Omental fat pad (tissue), 4 donors: ENCODE measurements at places on chromosomes 1 and 21. TPM values are rescaled to one million over a fixed set of nuclear protein-coding genes. Genes with fewer than 3 reads are reported as not detected.

DNA sequence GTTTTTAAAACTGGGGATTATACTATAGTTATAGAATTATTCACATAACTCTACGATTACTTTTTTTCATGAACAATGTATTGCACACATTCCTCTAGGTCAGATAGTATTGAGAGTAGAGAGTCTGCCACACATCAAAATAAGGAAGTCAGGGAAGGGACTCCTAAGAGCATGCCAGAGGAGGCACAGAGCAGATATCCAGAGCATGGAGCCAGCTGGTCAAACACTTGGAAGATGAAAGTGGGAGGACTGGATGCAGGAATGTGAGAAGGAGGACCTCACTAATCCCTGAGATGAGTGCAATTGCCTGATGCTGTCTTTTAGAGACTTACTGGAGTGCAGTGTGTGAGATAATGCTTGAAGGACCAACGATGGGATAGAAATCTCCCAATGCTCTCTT is 9.6 kb upstream of the RFX5 start:
- DNase-seq = no peak

CD2 gene
- total RNA-seq = 2.0 TPM

SH3GLB1 gene
- 99.9 TPM for total RNA-seq

DNA sequence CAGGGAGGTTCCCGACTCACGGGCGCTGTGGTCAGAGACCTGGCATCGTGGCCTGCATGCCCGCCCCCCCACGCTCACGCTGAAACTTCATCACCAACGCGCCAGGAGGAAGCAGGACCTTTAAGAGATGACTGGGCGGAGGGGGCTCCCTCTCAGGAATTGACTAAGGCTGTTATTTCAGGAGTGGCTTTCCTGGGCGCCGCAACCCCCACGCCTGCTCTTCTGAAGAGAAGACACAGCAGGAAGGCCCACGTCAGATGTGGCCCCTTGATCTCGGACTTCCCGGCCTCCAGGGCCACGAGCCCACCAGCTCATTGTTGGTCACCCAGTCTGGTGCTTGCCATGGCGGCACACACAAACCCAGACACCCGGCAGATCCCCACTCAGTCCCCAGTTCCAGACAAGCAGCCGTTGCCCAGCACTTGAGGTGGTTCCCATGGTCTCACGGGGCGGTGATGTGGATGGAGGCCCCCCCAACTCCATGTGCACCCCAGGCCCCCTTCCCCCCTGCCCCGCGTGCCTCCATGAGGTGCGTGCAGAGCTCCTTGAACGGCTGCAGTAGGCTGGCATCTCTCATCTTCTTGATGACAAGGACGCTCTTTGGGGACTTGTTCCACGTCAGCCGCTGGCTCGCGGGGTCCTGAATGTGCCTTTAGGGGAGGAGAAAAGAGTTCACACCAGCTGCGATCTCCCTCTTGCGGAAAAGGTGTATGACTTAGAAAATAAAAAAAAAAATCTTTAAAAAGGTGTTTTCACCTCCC is 21.4 kb downstream of the NADK start:
- DNase-seq = no peak

DNA sequence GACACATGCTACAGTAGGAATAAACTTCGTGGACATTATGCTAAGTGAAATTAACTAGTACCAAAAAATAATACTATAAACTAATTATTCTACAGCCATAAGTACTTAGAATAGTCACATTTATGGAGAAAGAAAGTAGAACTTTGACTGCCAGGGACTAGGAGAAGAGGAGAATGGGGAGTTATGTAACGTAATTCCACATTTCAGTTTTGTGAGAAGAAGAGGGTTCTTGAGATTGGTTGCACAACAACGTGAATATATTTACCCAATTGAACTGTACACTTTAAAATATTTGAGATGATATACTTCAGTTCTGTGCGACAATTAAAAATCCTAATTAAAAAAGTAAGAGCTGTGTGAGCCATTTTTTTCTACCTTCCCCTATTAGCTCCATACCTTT is 1412.9 kb downstream of the PLA2G4A start:
- DNase-seq = no peak

- DNase-seq = no peak
Measured at GRCh38 chr1:84073266-84073665, 70.8 kb upstream of the PRKACB start.

USH2A gene
- total RNA-seq = not detected

- DNase-seq = no peak
Measured at GRCh38 chr1:219430419-219430818, 182.5 kb downstream of the ZC3H11B start.

GRCh38 chr1:84800090-84801073 is 92.6 kb downstream of the LPAR3 start:
- no peak for DNase-seq

GRCh38 chr1:172902861-172903381 is 147.8 kb downstream of the TNFSF18 start:
- DNase-seq = no peak

GRCh38 chr1:227489572-227489971 is 73.8 kb upstream of the ZNF678 start:
- no peak for DNase-seq

DNA sequence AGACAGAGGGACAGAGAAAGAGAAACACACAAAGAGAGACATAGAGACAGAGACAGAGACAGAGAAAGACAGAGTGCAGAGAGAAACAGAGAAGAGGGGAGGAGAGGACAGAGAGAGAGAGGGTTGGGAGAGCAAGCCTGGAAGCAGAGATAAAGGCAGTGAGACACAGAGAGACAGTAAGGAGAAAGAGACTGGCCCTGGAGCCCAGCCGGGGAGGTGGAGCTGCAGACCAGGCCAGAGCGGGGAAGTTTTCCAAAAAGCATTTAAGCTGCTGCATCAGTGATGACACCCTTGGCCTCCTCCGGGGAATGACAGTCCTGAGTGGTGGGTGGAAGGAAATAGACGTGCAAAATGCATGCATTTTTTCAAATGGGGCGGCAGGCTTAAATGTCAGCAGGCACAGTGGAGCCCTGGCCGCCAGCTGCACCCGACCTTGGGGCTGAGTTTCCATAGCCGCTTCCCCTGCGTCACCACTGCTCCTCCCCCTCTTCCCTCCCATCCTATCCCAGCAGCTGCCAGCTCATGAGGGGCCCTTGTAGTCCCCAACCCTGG is 95.4 kb upstream of the KLHDC7A start:
- DNase-seq = no peak

DNA sequence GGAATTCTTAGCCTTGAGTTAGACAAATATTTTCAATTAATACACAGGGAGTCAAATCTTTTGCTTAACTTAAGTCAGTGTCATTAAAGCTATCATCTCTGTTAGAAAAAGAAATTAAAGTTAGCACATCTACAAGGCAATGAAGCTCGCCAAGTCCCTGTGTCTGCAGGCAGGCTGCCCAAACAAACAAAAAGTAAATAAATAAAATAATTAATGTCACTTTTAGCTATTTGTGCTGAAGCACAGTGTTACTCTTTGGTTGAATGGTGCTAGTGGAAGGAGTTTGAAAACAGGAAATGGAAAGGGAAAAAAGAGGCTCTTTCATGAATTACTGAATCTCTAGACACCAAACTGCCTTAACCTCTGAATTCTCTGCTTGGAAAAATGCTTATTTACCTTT is 37.1 kb upstream of the COL11A1 start:
- no peak for DNase-seq

- no peak for DNase-seq
Measured at GRCh38 chr1:61638296-61638695, 86.6 kb downstream of the TM2D1 start.

CDA gene
- 3.5 TPM for total RNA-seq

DNA sequence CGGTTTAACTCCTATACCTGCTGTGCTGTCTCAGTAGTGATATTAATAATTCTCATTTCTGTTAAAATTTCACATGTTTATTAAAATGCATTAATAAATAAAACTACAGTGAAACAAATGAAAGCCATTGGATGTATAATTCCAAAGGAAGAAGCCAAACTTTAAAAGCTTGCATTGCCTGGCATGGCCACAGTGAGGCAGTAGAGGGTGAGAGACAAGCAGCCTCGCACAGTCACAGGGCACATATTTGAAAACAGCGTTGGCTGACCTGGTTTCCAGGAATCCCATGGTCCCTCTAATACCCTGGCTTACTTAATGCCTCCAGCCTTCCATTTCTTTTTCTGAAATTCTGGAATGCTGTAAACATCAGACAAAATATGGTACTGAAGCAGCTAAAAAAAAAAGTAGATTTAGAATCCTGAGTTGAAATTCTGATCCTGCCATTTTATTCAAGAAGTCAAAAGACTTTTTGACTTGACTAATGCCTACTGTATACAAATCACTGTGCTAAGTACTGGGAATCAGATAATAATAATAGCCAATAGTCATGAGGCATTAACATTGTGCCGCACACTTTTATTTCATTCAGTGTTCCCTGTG is 6.7 kb upstream of the RNASEL start:
- DNase-seq = peak; percentile 71

TAL1 gene
- 2.8 TPM for total RNA-seq

DNA sequence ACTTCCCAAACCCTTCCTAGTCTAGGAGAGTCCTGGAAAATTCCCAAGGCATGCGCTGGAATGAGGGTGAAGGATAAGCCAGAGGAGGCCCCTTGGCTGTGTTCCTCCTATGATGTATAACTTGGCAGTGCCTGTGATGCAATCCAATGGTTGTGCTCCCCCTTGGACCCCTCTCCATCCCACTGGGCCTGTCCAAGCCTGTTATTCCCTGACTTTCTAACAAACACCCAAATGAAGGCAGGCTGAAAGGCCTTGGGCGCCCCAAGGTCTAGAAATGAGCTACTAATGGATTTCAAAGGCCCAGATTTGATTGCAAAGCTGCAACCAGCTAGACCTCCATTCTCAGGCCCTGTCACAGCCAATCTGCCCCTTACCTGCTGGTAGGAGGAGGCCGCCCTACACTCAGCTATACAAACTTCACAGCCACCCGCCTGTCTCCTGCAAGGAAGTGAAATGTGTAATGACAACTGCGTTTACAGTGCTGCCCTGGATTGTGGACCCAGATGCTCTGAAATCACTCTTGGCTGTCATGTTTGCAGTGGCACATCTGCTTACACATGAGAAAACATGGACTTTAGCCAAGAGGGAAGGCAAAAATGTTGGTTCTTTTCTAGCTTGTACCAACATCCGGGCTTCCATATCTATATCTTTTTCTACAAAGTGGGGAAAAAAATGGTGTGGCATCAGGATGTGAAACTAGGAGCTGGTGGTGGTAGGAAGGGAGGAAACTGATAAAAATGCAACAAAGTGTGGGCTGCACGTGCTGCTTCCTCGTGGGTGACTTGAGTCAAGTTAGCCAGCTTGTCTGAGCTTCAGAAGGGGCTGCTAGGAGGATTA is 130.4 kb downstream of the TRABD2B start:
- no peak for DNase-seq

DNA sequence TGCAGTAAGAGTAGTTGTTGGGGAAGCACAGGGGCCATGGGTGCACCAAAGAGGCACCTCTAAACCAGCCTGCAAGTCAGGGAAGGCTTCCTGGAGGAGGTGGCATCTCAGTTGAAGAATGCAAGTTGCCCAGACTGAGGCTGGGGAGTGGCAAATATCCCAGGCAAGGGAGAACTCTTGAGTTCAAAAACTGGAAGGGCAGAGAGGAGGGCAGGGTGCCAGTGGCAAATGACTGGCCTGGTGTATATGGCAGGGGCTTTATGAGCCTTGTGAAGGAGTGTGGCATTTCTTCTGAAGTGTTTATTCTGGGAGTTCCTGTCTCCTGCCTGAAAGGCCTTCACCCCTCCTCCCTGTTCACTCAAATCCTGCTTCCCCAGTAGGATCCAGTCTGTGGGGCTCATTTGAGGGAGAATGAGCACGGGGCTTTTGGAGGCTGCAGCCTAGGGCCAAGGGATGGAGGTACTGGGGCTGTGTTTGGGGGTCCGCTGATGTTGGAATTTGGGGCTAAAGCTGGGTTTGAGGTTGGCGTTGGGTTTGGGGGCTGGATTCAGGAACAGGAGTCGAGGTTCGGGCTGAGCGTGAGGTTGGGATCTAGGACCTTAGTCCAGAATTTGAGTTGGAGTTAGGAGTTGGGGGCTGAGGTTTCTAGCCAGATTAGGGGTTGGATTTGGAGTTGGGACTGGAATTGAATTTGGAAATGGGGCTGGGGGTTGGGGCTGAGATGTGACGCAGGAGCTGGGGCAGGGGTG is at the start of gene TMEM125:
TSS of gene TMEM125 (plus strand) at position 357 of the 749 bp plus-strand sequence. CDS start 2,740 bp downstream, outside the sequence.
- no peak for DNase-seq

NUDT4B gene
- total RNA-seq = 37.7 TPM

DNA sequence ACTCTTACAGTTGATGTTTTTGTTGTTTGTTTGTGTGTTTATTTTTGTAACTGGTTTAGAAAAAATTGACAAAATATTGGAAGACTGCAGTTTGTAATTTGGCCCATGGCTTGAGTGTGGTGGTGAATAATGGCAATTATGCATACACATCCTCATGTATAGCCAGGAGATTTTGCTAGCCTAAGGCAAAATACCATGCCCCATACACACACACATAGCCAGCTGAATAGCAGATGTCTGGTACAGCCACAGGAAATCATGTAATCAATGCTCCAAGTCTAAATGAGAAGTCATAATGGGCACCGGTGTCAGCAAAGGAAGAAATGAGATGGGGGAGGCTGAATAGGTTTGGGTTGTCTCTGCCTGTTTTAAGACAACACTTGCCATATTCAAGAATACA is 135.2 kb upstream of the COA6 start:
- DNase-seq = no peak

SELENOF gene
- total RNA-seq = 126 TPM

SLC2A5 gene
- total RNA-seq = 0.56 TPM

DNA sequence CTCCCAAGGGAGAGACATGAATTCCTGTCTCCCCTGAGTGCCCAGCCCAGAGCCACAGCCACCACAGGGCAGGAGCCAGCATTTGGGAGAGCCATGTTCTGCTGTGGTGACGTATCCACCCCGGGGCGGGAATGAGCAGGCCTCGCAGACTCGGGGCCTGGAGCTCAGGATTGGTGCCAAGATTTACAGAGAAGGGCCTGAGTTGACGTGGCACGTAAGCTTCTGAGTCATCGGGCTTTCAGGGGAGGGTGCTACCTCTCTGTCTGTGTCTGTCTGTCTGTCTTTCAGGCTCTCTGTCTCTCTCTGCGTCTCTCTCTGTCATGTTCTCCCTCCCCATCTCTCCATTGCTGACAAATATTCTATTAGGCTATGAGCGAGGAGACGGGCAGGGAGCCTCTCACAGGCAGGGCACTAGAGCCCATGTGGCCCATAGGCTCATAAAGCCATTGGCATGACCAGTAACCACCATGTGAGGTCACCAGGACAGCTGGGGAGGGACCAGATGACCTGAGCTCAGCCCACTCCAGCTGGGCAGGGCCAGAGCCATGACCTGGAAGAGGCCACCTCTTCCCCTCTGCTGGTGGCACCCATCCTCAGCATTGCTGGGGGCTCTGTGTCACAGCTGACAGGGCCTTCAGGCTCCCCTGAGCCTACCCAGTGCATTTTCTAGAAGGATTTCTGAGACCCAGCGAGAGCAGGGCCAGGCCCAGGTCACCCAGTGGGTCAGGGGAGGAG is 300.0 kb upstream of the VAMP3 start:
- DNase-seq = peak; percentile 53

GRCh38 chr1:233209481-233209880 is 86.0 kb downstream of the PCNX2 start:
- no peak for DNase-seq

GRCh38 chr1:172342584-172343239 is 77.8 kb upstream of the C1orf105 start:
- DNase-seq = no peak
